ENCODE measurements at places on chromosomes 1 and 21.

DNA sequence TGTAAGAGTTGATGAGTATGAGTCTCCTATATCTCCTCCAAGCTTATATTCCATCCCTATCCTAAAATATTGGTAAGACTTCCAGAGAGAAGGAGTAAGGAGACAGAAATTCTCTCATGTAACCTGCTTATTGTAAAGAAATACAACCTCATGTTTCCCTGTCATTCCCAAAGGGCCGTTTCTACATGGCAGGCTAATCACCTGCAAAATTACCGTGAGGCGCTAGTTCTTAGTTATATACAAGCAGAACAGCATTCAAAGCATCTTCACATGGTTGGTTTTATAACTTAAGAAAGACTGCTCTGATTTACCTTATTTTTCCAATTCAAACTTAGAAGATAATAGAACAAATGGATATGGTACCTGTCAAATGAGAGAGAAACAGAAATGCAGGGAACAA is 42.9 kb downstream of the DAB1 start:
- no peak for DNase-seq

GRCh38 chr1:96918406-96918805 is 196.8 kb downstream of the PTBP2 start:
- no peak for DNase-seq

- DNase-seq = no peak
Observed at GRCh38 chr1:25513666-25514065, 29.7 kb upstream of the LDLRAP1 start.

- no peak for DNase-seq
Observed at GRCh38 chr1:224632381-224632871, 16.3 kb downstream of the CNIH3 start.

DNA sequence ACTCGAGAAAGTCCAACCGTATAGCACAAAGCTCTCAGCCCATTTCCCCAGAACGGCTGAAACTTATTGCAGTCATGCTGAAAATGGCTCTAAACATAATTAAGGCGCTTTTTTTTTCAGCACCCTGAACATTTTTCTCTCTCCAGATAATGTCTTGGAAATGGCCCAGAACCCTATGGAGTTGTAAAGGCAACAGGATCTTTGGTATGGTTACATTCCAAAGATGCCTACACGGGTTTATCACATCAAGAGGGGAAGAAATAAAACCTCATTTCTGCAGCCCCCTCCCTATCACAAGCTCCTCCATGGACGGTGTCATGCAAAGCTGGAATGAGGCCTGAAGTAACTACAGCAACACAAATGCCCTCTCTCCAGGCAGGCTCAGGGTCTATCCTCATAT is 126.4 kb upstream of the GALNT2 start:
- no peak for DNase-seq

- no peak for DNase-seq
Observed at GRCh38 chr1:2340086-2340917, 51.1 kb downstream of the MORN1 start.

GRCh38 chr1:32639489-32640075 is 10.8 kb downstream of the ZBTB8OS start:
- DNase-seq = no peak

GRCh38 chr1:160179336-160179735 is 11.0 kb upstream of the CASQ1 start:
- DNase-seq = no peak

DNA sequence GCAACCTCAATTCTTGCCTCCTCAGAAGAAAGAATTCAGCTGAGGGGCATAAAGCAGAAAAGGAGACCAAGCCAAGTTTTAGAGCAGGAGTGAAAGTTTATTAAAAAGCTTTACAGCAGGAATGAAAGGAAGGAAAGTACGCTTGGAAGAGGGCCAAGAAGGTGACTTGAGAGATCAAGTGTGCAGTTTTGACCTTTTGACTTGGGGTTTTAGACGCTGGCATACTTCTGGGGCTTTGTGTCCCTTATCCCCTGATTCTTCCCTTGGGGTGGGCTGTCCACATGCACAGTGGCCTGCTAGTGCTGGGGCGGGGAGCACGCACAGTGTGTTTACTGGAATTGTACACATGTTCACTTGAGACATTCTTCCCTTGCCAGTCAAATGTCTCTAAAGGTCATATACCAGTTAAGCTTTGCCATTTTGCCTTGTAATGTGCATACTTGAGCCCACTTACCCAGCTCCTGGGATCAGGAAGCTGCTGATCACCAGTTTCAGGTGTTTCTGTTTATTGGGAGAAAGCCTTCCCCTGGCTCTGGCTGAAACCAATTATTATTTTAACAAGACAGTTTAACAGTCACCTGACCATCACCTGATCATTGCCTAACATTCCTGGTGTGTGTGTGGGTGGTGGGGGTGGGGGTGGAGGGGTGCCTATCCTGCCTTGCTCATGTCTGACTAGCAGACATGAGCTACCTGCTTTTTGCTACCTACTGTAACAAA is 36.2 kb downstream of the UTP25 start:
- no peak for DNase-seq

DNA sequence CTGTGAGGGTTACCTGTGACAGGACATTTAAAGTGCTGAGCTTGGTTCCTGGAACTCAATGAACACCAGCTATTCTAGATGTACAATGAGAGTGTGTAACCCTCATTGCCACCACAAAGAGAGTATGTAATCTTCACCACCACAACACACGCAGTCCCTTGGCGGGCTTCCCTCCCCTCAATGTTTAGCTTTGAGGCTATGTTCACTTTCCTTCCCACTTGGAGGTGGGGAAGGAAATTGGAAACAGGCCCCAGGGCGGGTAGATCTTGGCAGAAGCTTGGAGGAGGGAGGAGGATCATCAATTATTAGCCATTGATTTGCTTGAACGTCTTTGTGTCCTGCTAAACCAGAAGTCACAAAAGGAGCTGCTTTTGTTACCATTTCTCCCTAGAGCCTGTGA is 8.3 kb upstream of the COL16A1 start:
- DNase-seq = no peak

- DNase-seq = no peak
Observed at GRCh38 chr1:44543786-44544185, 130.5 kb downstream of the TMEM53 start.

DNA sequence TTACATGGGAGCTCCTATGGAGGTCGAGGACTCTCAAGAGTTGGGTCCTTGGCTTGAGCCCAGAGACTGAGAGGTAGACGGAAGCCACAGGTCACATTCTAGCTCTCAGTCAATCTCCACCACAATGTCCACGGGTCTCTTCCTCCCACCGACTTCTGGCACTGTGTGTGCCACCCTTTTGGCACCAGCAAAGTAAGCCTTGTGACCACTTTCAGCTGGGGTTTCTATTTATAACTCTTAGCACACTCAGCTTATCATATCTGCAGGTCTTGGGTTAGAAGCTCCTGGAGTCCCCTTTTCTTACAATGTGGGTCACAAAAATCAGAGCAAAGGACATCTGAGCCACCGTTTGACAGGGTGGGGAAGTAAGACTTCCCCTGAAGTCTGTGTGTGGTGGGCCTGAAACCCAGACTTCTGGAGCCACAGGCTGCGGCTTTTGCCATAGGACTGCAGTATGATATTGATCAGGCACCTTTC is 28.3 kb downstream of the NCMAP start:
- no peak for DNase-seq

- no peak for DNase-seq
Observed at GRCh38 chr1:221751226-221751887, 9.5 kb upstream of the DUSP10 start.

GRCh38 chr1:229844675-229845074 is 218.6 kb downstream of the URB2 start:
- DNase-seq = no peak

DNA sequence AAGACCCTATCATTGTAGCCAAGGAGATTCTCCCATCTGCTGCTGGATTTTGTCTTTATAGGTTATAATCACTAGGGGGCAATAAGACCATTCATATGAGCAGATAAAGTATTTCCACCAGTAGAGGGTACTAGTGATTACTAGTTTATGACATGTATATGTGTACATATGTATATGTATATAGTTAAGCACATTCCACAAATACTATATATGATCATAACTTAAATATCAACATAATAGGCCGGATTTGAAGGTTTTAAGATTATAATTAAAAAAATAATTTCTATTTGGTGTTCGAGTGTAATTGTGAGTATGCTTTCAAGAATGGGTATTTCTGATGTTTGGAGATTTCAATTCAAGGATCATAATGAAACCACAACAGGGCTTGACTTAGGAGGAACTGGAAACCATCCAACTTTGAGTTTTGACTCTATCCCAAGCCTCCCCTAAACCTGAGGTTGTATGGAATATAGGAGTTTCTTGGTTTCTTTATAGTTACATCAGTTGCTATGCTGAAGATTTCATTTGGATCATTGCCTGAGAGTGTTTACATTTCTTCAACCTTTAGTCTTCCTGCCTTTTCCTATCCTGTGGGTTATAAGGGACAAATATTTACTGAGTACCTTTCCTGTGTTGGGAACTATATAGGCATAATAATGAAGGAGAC is 16.9 kb downstream of the TCEANC2 start:
- DNase-seq = peak; percentile 73

- DNase-seq = peak; percentile 89
Observed at GRCh38 chr1:112707221-112708001, 484 bp upstream of the RHOC start.

DNA sequence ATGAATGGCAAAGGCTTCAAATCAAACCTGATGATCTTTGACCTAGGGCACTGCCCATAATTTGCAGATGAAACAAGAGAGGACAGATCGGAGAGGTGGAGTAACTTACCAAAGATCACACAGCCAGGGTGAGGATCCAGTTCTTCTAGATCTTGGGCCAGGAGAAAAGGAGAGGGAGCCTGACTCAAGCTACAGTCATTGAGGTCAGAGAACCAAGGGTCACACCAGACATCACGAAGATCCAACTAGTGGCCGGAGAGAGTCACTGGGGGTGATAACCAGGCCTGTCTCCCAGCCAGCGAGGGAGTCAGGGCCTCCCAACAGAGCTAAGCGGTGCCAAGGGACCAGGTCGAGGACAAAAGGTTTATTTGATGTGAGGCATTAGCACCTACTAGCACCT is 115.0 kb downstream of the RIPK4 start:
- DNase-seq = no peak

GRCh38 chr1:92085727-92086126 is 5.6 kb downstream of the BTBD8 start:
- DNase-seq = no peak

- no peak for DNase-seq
Observed at GRCh38 chr1:111802110-111802509, 46.4 kb downstream of the DDX20 start.

GRCh38 chr1:209045331-209046057 is 538.0 kb upstream of the CAMK1G start:
- peak; percentile 50 for DNase-seq

- DNase-seq = no peak
Observed at GRCh38 chr1:81559662-81560350, 240.9 kb upstream of the ADGRL2 start.

DNA sequence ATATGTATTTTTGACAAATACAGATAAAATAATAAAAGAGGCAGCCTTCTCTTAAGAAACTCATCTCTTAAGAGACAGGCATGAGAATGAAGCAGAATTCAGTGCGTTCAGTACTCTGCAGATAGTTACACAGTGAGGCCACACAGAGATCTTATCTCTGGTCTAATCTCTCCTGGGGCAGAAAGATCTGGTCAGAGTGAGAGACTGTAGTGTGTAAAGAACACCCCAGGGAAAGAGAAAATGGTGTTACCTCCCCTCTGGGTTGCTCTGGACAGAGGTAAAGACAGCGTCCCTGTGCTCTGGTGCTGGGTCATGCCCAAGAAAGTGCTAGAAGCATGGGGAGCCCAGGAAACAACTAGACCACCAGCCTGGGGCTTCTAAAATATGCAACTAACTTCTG is 216.3 kb downstream of the SIPA1L2 start:
- DNase-seq = no peak

DNA sequence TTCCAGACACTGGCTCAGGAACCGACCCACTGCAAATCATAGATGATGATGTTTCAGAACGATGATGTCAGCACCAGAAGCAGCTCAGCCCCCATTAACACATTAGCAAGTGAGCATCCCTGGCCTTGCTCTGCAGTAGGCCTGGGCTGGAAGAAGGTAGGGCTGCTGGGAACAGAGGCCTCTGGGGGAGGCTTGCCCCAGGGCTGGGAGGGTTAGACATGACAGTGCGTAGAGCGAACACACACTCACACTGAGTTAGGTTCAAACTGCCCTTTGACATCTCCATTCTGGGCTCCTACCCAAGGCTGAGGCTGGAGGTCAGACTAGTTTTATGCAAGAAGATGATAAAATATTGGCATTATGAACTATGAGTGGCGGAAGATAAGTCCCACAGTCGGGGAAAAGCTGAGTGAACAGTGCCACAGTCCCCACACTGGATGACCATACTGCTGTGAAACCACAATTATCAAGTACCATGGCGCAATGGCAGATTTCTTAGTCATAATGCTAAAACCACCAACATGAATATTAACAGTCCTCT is 91.1 kb downstream of the DMRTB1 start:
- no peak for DNase-seq

DNA sequence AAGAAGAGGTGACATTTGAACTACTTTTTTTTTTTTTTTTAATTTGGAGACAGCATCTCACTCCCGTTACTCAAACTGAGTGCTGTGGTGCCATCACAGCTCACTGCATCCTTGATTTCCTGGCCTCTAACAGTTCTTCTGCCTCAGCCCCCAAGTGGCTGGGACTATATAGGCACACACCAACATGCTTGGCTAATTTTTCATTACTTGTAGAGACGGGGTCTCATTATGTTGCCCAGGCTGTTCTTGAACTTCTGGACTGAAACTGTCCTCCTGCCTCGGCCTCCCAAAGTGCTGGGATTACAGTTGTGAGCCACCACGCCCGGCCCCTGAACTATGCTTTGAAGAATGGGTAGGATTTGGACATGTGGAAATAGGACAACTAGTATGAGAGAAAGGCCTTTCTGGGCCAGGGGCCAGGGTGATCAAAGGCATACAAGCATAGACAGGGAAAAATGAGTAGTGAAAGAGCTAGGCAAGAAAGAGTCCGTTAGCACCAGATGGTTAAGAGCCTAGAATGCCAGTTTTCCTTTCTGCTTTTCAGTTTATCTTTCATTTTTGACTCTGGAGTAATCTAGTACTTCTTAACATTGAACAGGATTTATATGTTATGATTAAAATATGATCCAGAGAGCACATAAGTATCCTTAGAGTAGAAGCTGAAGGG is 6.3 kb downstream of the RABGAP1L start:
- no peak for DNase-seq

DNA sequence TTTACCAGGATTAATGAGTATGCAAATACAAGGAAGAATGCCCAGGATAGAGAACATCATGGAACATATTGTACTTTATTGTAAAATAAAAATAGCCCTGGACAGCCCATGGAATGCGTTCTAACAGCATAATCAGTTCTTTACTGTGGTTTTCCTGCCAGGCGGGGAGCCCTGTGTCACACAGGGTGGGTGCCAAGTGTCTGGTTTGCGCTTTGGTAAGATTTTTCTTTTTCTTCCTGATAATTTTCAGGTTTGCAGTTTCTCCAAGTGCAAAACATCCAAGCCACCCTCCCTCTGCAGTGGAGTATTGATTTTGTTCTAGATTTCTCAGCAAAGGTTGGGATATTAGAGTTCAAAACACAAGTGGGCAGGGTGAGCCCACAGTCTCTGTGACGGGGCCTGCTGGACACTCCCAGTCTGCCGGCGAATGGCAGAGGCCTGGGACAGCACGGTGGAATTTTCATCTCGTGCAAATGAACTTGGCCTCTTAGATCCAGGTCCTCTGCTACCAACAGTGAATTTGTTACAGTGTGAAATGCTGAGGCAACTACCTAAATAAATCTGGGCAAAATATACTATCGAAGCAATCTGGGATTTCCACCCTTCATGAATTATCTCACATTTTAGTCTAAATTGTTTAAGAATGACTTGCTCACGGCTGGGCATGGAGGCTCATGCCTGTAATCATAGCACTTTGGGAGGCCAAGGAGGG is 15.6 kb upstream of the KCNJ15 start:
- no peak for DNase-seq

GRCh38 chr1:154944401-154945159 is 8.1 kb upstream of the PMVK start:
- no peak for DNase-seq

Data from RWPE1 (cell line).